Caki2 (cell line): ENCODE measurements at places on chromosomes 6 and 20. TPM values are rescaled to one million over a fixed set of nuclear protein-coding genes. Genes with fewer than 3 reads are reported as not detected.

KIFC1 gene
- 176 and 179 TPM in 2 replicates for total RNA-seq

DNAH8 gene
- total RNA-seq = not detected in 2 replicates

EFCAB8 gene
- not detected in 2 replicates for total RNA-seq

MUCL3 gene
- total RNA-seq = 0.24 TPM in 1 of 2 replicates, not detected in the other

KIAA1755 gene
- 0.20 TPM in 1 of 2 replicates, not detected in the other for total RNA-seq

KHDC1 gene
- total RNA-seq = 0.14 and 3.3 TPM in 2 replicates

TMEM30A gene
- total RNA-seq = 101 and 103 TPM in 2 replicates

NCOA5 gene
- total RNA-seq = 6.7 and 9.2 TPM in 2 replicates

JAG1 gene
- 142 and 148 TPM in 2 replicates for total RNA-seq

HSPA1L gene
- 0.61 and 2.0 TPM in 2 replicates for total RNA-seq

PRKN gene
- total RNA-seq = 1.0 and 1.1 TPM in 2 replicates

KCNK16 gene
- not detected in 2 replicates for total RNA-seq

NKX2-4 gene
- total RNA-seq = not detected in 2 replicates

NDUFAF5 gene
- 13.1 and 49.7 TPM in 2 replicates for total RNA-seq

HUS1B gene
- 0.17 and 2.1 TPM in 2 replicates for total RNA-seq

NKX2-2 gene
- not detected in 2 replicates for total RNA-seq

C20orf144 gene
- 0.44 TPM in 1 of 2 replicates, not detected in the other for total RNA-seq

ADGRF4 gene
- 3.9 and 6.5 TPM in 2 replicates for total RNA-seq

SNAP25 gene
- 2.6 and 3.2 TPM in 2 replicates for total RNA-seq

MTCH1 gene
- total RNA-seq = 216 and 218 TPM in 2 replicates

GMEB2 gene
- total RNA-seq = 9.6 and 18.1 TPM in 2 replicates
